ENCODE measurements at places on chromosomes 7 and 10.

DNA sequence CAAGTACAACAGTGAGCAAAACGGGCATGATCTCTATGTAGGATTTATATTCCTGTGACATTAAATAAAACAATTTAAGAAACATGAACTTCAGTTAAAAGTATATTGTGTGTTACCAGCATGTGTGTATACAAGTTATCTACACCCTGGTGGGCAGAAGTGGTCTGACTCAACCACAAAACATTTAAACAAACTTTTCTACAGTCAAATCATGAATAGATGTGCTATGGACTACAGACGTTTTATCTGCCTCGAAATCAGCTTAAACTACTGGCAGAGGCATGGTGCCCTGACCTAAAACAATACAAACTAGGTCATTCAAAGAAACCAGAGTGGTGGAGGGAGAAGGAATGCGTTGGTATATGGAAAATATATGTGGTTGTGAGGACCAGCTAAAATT, 3.6 kb downstream of the ARL3 start:
- DNase-seq: no peak

- DNase-seq: no peak
Observed at GRCh38 chr10:132249226-132249724, 58.5 kb downstream of the STK32C start.

DNA sequence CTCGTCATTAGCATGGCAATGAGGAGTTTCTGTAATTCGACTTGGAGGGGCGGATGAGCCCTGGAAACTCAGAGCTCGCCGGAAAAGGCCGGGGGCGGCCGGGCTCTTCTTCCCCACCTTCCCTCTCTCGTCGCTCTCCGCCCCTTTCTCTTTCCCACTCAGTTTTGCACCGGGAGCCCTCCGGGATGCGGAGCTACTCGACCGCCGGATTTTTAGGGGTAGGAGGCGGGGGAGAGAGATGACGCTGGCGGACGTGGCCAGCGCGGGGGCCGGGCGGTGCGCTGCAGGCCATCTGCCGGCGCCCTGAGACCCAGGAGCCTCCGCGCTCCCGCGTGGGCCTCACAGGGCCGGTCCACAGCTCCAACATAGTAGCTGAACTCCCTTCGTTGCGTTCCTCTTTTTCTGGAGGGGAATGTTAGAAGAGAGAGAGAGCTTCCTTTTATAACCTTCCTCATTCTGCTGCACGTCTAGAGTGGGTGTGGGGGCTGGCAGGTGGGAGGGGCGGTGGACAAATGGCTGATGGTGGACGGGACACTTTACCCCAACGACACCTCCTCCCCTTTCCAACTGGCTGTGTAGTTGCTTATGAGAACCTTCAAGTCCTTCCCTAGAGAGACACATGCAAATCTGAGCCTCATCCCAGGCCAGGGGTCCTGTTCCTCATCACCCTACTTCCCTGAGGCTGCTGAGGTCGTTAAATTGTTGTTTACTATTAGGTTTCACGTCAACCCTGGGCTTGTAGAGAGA, 1.1 kb upstream of the HOXA1 start:
- DNase-seq: no peak

GRCh38 chr10:19640566-19641263, 175.5 kb upstream of the PLXDC2 start:
- DNase-seq: no peak

- no peak for DNase-seq
Observed at GRCh38 chr7:131970602-131971001, 414.2 kb upstream of the PODXL start.

GRCh38 chr7:101420436-101420835, 57.8 kb downstream of the COL26A1 start:
- no peak for DNase-seq

GRCh38 chr10:20922451-20922850, 25.3 kb upstream of the NEBL start:
- DNase-seq: no peak

GRCh38 chr10:125761961-125762360, 13.7 kb downstream of the MMP21 start:
- DNase-seq: no peak

DNA sequence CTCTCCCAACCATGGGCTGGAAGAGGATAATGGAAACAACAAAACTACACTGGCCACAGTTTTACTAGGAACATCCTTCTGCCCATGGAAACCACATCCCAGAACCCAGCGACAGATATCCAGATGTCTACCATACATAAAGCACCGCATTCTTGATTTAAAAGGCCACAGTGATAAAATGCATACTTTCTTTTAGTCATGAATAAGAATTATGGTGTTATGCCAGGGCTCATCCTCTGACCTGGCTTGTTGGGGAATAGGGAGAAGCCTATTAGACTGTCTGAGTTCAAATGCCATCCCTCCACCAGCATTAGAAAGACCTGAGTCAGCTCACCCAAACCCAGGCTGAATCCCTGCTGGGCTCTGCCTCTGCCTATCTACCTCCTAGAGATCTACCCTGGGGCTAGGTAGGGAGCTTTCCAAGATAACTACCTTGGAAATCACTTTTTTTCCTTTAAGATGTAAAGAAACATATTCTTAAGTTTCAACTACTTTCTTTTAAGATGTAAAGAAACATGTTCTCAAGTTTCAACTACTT, 5.2 kb downstream of the ABCA13 start:
- DNase-seq: no peak

GRCh38 chr10:124032971-124033886, 60.2 kb downstream of the CHST15 start:
- no peak for DNase-seq

Measured in activated CD4-positive, CD25-positive, alpha-beta regulatory T cell treated with anti-CD3 and anti-CD28 coated beads, Interleukin-2, amount 50 U/mL, for 16 hours (primary cell).